Mucosa of descending colon (tissue), 3 donors: ENCODE measurements at places on chromosomes 6 and 20. TPM values are rescaled to one million over a fixed set of nuclear protein-coding genes. Genes with fewer than 3 reads are reported as not detected.

RBPJL gene
- total RNA-seq, result not detected

COX7A2 gene
- 721 TPM for total RNA-seq

DNA sequence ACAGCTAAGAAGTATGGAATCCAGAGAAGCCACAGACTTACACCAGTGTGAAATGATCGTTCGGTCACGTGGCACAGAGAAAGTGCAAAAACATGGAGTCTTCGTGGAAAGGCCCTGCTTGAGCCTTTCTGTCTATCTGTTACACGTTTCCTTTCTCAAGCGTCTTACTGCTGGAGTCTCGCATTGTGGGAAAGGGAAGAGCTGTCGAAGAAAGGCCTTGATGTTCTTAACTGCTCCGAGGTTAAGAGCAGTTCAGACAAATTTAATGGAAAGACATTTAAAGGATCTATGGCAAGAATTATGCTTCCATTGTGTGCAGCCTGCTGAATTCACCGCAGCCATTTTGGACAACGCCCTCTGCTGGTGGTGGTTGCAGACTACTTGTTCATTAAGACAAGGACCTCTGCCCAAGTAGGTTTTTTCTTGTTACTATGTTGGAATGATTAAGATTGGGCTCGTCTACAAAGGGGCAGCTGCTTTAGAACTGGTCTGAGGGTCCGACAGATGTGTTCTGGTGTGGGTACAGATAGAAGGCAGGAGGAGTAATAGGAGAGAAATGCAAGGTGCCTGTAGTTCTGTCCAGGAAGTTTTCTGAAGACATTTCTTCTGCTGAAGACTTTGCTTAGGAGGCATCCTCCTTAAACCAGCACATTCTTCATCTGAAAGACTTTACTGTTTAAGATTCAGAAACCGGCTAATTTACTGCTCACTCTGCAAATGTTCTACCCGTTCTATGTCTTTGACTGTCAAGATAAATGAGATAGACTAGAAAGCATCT is 24.7 kb upstream of the CCN6 start:
- DNase-seq, result peak; percentile 78

SRMS gene
- 0.25 TPM for total RNA-seq

MCCD1 gene
- not detected for total RNA-seq

- no peak for DNase-seq
Measured at GRCh38 chr20:18995455-18995854, 181.9 kb downstream of the SCP2D1 start.

GRCh38 chr20:18712131-18712530 is 101.5 kb upstream of the SCP2D1 start:
- no peak for DNase-seq

SPATA2 gene
- 20.2 TPM for total RNA-seq

TUBE1 gene
- 13.2 TPM for total RNA-seq

HSPA12B gene
- 5.9 TPM for total RNA-seq

DNA sequence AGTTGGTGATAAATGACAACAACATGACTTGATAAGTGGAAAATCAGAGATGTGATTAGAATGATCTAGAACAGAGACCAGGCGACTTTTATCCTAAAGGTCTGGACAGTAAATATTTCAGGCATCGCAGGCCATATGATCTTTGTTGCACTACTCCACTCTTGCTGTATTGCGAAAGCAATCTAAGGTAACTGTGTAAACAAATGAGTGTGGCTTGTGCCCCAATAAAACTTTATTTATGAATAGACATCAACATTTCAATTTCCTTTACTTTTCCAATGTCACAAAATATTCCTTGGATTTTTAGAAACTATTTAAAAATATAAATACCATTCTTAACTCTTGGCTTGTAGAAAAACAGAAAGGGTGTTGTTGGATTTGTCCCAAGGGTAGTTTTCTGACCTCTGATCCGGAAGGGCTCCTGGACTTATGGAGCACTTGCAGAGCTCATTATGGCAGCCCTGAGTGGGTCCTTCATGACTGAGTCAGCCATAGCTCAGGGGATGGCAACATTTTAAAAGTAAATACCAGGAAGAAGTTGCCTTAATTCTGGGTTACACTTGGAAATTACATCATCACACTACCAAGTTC is 34.5 kb downstream of the IL20RA start:
- DNase-seq, result no peak

DYNLT2 gene
- total RNA-seq, result 2.3 TPM

DNA sequence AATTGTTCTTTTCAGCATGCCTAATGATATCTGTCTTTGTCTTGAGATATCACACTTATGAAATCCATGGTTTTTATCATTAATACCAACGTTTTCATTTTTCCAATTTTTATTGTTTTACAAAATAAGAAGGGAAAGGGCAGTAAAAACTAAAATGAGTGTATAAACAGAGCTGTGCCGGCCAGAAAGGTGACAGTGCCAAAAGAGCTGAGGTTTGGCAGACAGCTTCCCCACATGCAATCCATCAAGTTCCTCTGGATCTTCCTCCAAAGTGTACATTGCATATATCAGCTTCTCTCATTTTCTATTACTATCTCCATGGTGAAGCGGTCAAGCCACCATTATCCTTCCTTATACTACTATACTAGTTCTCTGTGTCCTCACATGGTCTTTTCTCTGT is 10.1 kb upstream of the TMEM244 start:
- DNase-seq, result no peak

IL17A gene
- not detected for total RNA-seq

- DNase-seq, result peak; percentile 4
Measured at GRCh38 chr6:83592770-83593394, 80.5 kb downstream of the PRSS35 start.

GRCh38 chr6:34132486-34133185 is 13.3 kb downstream of the GRM4 start:
- peak; percentile 51 for DNase-seq

DNA sequence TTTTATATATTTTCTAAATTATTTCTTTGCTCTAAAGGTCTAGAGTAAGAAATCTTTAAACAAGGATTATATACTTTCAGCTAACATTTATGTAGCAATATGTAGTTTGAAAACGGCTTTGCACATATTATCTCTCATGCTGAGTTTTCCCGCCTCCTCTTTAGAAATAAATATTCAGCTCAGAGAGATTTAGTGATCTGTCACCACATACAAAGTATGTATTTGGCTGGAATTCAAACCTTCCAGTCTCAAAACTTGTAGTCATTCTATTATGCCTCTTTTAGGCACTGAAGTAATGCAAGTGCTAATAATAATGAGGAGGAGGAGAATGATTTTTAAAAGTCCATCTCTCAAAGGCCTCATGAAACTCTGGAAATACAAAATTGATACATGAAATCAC is 525.0 kb downstream of the GRIK2 start:
- no peak for DNase-seq

DNA sequence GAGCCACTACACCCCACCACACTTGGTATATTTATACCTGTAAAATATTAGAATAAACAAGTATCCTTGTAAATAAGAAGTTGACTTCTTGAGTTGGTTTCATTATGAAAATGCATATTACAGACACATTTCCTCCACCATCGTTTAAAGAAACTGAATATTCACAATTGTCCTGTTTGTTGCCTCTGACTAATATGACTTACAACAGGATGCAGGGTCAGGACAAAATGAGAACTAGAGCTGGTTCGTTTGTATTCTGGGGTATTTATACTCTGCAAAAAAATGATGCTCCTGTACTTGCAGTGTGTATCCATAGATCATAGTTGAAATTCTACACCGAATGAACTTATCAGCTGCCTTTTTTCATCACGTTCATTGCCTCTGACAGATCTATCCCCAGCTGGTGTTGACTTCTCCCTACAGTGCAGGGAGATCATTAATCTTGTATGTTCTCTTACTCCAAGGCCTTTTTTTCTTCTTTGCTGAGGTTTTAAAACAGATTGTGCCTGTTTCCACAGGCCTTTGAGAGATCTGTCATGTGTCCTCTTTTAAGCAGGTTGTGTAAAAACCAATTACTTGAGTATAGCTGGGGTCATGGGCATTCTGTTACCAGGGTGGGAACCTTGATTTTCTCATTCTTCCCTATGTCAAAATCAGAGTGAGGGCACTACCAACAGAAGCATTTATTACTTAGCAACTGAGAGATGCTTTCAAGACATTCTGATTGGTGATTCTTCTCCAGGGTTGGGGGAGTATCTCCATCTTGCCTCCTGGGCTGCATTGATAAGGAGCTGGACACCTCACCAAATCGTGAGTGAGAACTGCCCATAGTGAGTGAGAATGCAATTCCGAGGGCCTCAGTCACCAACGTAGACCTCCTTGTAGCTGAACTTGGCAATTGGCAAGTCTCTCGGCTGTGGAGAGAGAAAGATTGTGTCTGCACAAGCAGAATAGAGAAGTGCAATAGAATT is 78.8 kb upstream of the CD83 start:
- DNase-seq, result no peak

- DNase-seq, result no peak
Measured at GRCh38 chr6:150922137-150922536, 56.6 kb downstream of the MTHFD1L start.
